Caki2 (cell line): ENCODE measurements at places on chromosomes 4 and X. TPM values are rescaled to one million over a fixed set of nuclear protein-coding genes. Genes with fewer than 3 reads are reported as not detected.

Gene PCDH7
- 38.1 and 39.9 TPM in 2 replicates for total RNA-seq

Gene EXOC1L
- total RNA-seq: not detected in 2 replicates

- peak; percentile 41 for DNase-seq
Measured at GRCh38 chr4:142719854-142720541, 126.1 kb downstream of the INPP4B start.

DNA sequence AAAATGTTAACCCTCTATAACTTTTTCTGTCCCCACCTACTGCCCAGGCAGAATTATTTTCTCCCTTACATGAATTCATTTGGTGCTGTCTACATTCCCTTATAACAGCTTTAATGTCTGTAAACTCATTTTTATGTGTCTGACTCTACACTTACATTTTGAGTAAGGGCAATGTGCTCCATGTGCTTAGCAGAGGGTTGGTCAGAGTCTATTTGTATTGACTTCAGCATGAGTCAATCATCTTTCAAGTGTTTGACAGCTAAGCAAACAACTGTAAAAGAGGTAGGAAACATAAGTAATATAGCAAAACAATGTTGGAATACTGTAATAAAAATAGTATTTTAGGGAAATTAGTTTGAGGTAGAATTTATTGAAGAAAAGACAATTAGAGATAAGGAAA is 6.3 kb downstream of the IL15 start:
- no peak for DNase-seq

Gene CXCL10
- total RNA-seq: 0.52 TPM in 1 of 2 replicates, not detected in the other

DNA sequence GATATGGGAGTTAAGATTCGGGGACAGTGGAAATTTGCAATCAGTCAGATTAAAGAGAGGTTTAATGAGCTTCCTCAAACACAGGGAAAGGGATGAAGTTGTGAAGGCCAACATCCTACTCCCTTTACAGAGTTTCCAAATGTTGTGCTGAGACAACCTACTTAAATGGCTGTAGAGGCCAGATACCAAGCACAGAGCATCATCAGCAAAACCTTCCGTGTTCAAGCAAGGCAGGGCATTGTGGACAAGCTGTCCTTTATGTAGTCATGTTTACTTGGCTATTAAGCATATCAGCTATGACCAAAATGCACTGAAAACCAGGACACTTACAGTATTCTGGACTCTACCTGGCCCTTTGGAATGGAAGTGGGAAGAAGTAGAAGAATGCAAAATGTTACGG is 197.3 kb downstream of the DMD start:
- DNase-seq: no peak

- DNase-seq: no peak
Measured at GRCh38 chr4:181646864-181647263, 596.3 kb upstream of the TENM3 start.

GRCh38 chr4:19983072-19983471 is 268.6 kb upstream of the SLIT2 start:
- DNase-seq: no peak

DNA sequence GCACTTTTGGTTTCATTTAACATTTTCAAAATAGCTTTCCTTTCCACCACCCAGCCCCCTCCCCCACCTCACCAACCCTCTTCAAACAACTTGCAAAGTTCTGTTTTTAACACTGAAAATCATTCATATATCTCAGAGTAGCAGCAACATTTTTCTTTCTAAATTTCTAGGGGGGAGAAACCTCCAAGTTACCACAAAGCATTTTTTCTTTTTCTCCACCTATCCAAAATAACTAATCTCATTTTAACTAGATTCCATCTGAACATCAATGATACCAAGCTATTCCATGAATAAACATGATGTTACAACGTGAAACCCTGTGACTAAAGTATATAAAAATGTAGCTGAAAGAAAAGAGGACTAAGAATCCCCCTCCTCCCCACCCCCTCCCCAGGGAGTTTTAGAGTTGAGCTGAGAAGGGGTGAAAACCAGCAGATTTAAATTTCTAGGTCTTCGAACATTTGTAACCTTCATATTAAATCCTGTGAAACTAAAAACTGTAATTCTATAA is 5.2 kb downstream of the LDB2 start:
- no peak for DNase-seq

Gene EPHA5
- not detected in 2 replicates for total RNA-seq

- no peak for DNase-seq
Measured at GRCh38 chr4:212438-213188, 88.3 kb downstream of the ZNF718 start.

Gene DGKK
- not detected in 2 replicates for total RNA-seq

Gene SYP
- not detected in 2 replicates for total RNA-seq

GRCh38 chr4:53205970-53206369 is 159.9 kb downstream of the SCFD2 start:
- DNase-seq: no peak

Gene SPATA4
- not detected in 2 replicates for total RNA-seq

DNA sequence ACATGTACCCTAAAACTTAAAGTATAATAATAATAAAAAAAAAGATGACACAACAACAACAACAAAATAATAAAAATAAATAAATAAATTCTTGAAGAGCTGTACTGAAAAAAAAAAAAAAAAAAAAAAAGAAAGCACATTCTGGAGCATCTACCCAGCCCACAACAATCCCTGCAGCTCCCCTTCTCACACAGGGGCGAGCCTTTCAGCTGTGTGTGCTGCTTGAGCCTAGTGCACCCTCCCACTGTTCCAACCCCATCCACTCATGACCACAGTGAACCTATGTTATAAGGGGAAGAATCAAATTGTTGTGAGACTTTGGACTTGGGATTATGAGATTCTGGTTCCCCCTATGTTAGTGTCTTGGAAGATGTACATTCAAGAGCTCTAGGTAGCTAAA is 161.5 kb upstream of the JADE1 start:
- no peak for DNase-seq

Gene PPP4R3C
- not detected in 2 replicates for total RNA-seq

Gene DACH2
- total RNA-seq: not detected in 2 replicates

DNA sequence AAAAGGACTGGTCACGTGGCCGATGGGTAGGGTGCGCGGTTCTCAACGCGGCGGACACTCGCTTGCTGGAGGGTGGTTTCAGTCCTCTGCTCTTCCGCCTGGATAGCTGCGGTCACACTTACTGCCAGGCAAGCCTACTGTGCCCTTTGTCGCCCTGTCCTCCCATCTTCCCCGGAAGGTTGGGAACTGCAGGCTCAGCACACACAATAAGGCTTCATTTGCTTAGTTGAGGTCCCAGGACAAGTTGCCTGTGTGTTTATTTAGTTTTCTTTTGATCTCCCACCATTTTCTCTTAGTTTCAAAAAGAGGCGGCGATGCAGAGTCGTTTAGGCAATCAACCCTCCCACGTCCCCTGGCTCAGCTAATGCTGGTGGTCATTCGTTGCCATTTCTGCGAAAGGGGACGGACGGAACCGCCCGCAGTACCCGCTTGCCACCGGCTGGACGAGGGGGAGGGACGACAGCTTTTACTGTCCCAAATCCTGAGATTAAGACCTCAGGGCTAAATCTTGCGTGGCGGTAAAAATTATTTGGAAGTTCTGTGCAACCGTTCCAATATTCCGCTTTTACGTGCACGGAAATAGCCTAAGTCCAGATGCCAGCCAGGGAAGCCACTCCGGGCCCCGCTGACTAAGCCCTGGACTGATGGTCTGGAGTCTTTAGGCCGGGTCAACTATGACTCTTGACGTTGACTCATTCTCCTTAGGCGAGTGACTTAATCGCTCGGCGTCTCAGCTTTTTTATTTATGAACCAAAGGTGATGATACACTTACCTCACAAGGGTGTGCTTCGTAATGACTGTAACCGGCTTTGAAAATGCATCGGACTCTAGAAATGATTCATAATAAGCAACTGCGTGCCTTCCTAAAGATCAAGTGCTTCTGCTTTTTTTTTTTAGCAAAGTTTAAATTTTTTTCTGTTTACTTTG is 671 bp upstream of the EIF4E start:
- peak; percentile 89 for DNase-seq

GRCh38 chrX:20001588-20001987 is 10.7 kb upstream of the BCLAF3 start:
- DNase-seq: no peak

Gene ARHGAP6
- 0.81 and 1.8 TPM in 2 replicates for total RNA-seq

Gene ETNPPL
- total RNA-seq: not detected in 2 replicates

- no peak for DNase-seq
Measured at GRCh38 chr4:25811374-25811690, 51.5 kb downstream of the SEL1L3 start.

DNA sequence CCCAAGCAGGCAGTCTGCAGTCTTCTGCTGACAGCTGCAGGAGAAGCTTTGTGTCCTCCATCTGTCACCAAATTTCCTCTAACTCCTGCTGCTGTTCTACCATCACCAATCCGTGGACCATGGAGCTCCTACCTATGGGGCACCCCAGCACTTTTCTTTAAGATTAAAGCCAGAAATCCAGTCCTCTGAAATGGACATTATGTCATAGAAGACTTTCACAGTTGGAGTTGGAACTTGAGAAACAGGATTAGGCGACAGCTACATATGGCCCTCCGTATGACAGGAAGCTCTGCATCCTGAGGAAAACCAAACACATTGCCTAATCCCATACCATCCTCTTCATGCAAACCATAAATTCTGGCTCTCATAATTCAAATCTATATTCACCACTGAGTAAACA is 470.6 kb upstream of the GALNTL6 start:
- DNase-seq: no peak

DNA sequence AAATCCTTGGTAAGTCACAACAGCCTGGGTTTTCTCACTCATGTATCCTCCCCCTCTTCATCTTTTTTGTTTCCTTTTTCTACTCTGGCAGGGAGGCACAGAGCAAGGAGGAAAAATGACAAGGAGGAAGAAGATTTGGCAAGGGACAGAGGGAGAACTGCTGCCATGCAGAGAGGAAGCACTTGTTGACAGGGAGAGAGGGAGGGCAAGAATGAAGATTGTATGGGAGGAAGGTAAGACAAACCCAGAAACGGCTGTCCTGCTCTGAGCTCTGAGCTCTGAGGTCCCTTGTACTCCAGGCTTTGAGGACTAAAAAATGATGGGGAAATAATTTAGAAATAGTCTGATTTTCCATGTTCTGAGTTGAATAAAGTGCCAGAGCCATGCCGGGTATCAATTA is 123.9 kb downstream of the DCHS2 start:
- DNase-seq: no peak

GRCh38 chr4:183716302-183716701 is 57.2 kb downstream of the TRAPPC11 start:
- no peak for DNase-seq

- DNase-seq: peak; percentile 82
Measured at GRCh38 chr4:3436798-3437581, 4.8 kb upstream of the HGFAC start.

GRCh38 chr4:39635023-39635422 is 3.6 kb downstream of the SMIM14 start:
- DNase-seq: no peak

GRCh38 chr4:145177906-145178538 is 2.4 kb downstream of the OTUD4 start:
- DNase-seq: no peak

- DNase-seq: no peak
Measured at GRCh38 chr4:175297965-175298565, 379.9 kb downstream of the ADAM29 start.
